ENCODE measurements at places on chromosomes 5 and 9. TPM values are rescaled to one million over a fixed set of nuclear protein-coding genes. Genes with fewer than 3 reads are reported as not detected.
A peak's percentile ranks its signal among the peaks of the same experiment; 100 is the strongest.

DNA sequence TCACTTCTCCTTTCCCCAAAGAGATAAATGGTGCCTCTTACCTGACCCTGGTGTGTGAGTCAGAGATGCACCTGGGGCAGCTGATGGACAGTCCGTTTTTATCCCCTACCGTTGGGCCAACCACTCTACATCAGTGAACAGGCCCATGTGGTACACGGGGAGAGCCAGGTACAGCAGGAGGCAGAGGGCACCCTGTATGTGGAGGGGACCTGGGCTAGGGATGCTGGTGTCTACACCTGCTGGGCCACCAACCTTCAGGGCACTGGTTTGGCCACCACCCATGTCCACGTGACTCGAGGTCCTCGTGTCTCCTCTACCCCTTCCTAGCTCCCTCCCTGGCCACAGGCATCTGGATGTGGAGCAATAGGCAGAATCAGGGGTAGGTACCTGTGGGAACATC is 22.7 kb upstream of the ANXA6 start:
- DNase-seq: no peak

DNA sequence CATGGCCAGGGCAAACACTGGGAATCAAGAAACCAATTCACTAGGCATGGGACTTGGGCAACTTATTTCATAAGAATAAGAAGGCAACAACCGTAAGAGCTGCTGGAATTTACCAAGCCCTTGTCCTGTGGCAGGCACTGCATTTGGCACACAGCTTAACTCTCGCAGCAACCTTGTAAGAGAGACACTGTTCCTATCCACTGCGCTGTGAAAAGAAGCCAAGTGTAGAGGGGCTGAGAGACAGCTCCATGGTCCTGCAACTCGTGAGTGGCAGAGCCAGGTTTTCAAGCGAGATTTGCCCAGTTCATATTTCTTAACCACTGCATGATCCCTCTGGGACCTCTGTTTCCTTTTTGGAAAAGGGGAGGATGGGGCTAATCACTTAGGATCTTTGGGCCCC is 129.3 kb upstream of the STC2 start:
- no peak for DNase-seq

- DNase-seq: peak; percentile 88
These were observed 18.5 kb upstream of the GNE start for GRCh38 chr9:36276781-36277181.

GRCh38 chr9:35840881-35841644 is 12.0 kb downstream of the TMEM8B start:
- no peak for DNase-seq

- DNase-seq: no peak
These were observed 9.9 kb upstream of the HAVCR1 start for GRCh38 chr5:157068785-157069184.

GRCh38 chr9:78989031-78989658 is 582.6 kb upstream of the TLE4 start:
- DNase-seq: peak; percentile 24

DNA sequence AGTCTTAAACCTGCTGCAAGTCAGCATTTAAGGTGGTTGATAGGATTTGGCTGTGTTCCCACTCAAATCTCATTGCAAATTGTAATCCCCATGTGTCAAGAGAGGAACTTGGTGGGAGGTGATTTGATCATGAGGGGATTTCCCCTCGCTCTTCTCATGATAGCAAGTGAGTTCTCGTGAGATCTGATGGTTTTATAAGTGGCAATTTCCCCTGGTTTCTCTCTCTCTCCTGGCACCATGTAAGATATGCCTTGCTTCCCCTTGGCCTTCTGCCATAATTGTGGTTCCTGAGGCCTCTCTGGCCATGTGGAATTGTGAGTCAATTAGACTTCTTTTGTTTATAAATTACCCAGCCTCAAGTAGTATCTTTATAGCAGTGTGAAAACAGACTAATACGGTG is 84.3 kb upstream of the SMC2 start:
- DNase-seq: no peak

- DNase-seq: peak; percentile 54
These were observed 15.6 kb upstream of the CLK4 start for GRCh38 chr5:178642351-178642909.

DNA sequence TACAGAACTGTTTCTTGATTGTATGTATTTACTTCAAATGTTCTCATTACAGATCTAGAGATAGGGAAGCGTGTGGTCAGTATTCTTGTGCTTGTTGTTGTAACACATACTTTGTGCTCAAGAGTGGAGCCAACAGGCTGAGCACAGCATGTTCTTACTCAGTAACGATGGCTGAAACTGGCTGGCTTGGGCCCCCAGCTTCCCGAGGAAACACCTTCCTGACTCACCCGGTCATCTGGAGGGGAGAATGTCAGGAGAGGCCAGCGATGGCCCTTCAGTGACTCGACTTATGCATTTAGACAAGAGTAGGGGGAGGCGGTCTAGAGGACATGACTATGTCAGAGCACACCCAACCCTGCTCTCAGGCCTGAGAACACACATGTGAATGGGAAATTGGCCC is 25.6 kb downstream of the ZNF474 start:
- peak; percentile 36 for DNase-seq

DNA sequence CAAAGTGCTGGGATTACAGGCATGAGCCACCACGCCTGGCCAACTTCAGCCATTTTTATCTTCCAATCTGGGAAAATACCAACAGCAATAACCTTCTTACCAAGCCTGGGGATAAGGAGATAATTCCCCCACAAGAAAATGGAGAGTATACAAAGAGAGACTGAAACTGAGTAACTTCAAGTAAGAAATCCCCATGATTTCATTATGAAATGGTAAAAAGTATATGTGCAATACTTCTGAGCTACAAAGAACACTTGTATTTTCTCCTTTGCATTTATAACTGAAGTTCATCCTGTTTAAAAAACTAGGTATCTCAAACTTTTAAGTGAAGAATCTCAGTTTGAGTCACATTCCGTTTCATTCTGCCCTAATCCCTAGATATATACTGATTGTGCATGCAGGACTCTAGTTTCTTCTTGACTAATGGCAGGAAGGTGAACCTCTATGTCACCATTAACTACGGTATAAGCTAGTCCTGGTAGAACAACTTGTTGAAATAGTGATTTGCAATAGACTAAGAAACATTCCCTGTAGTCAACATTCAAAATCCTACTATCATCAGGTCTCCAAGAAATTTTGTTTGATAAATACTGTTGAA is 2071.4 kb downstream of the MAT2B start:
- no peak for DNase-seq

DNA sequence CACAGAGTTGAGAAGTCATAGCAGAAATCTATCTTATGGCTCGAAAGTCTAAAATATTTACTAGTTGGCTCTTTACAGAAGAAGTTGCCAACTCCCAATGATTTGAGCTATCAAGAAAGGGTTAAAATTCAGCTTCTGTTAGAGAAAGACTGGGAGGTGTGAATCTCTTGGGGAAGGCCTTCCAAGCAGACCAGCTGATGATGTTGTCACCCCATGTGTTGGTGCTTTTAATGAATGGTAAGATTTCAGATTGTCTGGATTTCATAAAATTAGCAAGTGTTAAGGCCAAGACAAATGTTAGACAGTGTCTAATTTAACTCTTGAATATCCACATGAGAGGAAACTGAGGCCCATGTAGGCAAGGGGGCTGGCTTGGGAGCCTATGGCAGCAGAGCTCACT is 63.9 kb downstream of the PPARGC1B start:
- no peak for DNase-seq

DNA sequence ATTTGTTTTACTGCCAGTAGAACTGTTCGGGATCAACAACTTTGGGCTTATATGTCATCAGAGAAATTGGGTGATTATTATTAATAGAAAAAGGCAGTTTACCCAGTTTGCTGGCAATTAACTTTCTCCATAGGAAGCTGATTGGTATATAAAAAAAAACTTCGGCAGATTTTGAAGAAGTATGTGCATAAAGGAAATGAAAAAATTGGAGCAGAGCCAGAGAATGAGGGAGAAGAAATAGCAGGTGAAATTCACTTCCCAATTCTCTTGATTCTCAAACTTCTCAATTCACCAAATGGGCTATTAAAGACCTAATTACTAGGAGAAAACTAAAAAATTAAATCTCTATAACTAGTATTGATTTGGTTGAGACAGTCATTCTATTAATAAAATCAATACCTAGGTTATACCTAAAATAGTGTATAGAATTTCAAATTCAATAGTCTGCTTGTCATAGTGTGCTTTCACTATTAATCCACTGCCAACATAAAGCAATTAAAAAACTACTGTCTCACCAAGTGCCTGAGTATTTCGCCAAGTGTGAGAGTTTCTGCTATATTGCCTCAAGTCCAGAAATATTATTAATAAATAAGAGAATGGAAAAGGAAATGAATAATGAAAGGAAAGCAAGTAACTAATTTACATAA is 47.5 kb downstream of the STX17 start:
- no peak for DNase-seq

GRCh38 chr9:6006749-6007057 is 8.7 kb downstream of the RANBP6 start:
- DNase-seq: peak; percentile 83

- peak; percentile 99 for DNase-seq
These were observed 39.4 kb downstream of the LURAP1L start for GRCh38 chr9:12813960-12814876.

DNA sequence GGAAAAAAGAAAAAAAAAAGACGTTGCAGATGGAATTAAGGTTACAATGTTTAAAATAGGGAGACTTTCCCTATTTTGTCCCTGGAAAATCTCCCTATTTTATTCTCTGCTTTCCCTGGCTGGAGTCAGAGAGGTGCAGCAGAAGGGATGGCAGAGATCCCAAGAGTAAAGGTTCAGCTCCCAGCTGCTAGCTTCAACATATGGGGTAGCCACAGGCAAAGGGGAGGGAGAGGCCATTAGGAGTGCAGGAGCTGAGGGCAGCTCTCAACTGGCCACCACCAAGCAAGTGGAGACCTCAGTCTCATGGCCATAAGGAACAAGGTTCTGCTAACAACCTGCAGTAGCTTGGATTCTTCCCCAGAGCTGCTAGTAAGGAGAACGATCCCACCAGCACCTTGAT is 367.0 kb upstream of the DAP start:
- no peak for DNase-seq

DNA sequence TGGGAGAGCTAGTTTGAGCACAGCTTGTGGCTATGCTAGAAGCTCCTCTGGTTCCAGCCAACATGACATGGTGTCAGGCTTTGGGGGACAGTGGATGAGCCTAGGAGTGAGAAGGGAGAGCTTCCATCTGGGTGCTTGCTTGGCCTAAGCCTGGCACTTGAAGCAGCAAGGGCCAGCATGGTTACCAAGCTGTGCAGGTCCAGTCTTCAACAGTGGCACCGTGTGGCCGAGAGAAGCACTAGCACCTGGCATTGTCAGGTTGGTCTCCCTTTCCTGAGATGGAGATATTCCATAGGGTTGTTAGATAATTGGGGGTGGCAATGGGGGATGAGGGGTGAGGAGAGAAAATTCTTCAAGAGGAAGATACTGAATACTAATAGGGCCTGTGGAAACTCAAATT is 261.9 kb downstream of the PBX3 start:
- DNase-seq: no peak

GRCh38 chr9:124506931-124507879 is at the start of gene NR5A1:
Gene NR5A1, minus strand, starts transcription at chr9:124507399. Its CDS starts 4,004 bp downstream, at chr9:124503395.
- DNase-seq: no peak

DNA sequence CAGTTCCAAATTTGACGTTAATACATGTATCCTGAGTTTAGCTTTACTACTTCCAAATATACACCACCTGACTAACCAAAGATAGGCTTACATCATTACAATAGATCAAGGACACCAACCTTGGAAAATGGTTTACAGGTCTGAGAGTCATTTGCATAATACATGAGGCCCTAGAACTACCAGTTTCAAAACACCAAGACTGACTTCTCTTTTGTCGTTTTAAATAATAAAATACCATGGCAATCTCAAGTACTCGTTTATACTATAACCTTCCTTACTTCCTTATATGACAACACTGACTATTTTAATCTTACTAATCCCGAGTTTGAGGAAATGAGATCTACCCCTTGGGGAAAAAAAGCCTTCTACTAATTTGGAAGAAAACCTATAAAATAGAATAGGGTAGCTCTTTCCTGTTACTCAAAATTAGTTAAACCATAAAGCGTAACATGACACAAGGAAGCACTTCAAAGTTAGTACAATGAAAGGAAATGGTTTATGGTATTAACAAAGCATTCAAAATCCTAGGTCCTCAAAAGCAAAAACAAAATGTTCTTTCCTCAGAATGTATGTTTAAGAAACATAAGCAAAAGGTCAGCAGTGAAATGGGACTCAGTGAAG is 42.1 kb downstream of the UBQLN1 start:
- DNase-seq: peak; percentile 83

DNA sequence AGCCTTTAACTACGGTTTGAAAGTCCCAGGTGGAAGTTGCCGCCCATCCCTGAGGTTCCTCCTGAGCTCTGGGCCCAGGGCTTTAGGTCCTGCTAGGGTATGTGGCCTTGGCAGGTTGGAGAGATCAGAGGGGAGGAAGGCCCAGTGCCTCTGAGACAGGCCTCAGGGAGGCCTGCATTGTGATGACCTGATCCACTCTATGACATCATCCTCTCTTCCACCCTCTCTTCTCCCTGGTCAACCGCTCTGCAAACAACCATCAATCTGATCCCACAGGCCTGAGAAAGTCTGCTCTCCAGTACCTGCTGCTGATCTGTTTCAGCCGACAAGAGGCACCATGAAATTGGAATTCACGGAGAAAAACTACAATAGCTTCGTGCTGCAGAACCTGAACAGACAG is at the start of gene CCIN:
Gene CCIN, plus strand, starts transcription at position 223 of the 400 bp plus-strand sequence. Its CDS starts 115 bp downstream, at position 338.
- no peak for DNase-seq

The UGT3A1 gene
- not detected for polyA plus RNA-seq

The KIF12 gene
- 0.46 TPM for polyA plus RNA-seq

The DEPDC1B gene
- 6.7 TPM for polyA plus RNA-seq

The CCL19 gene
- polyA plus RNA-seq: not detected

The VLDLR gene
- polyA plus RNA-seq: 0.49 TPM

The BTNL8 gene
- polyA plus RNA-seq: not detected

The OMD gene
- not detected for polyA plus RNA-seq

The C6 gene
- not detected for polyA plus RNA-seq

Measured in endothelial cell of umbilical vein (primary cell).